RCC 7860 (cell line): ENCODE measurements at places on chromosomes 1 and 21.

GRCh38 chr21:33434770-33435360 lies 31.7 kb downstream of the IFNGR2 start:
- DNase-seq: peak; percentile 74

DNA sequence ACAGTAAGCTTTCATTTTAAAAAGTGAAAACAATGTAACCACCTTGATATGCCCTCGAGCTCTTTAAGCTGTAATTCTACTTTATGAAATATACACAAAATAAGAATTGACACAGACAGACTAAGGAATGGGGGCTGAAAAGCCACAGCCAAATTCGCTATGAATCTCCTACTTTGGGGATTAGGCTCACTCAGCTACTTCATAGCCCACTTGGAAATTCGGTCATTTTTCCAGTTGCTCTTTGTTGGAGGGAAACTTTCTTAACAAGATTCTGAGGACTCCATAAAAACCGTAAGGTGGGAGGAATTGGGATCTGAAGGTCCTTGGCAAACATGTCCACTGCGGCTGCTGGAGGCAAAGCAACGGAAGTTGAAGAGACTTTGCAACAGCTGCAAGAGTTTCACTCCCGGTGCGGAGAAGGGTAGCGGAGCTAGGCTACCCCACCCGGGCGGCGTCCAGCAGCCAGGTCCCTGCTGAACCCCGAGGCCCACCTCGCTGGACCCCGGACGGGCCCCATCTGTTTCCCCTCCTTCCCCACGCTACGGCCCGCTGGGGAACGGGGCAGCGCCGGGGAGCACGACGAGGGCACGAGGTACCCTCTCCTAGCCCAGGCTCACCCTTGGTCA lies 634 bp downstream of the MYCBP start:
- no peak for DNase-seq

DNA sequence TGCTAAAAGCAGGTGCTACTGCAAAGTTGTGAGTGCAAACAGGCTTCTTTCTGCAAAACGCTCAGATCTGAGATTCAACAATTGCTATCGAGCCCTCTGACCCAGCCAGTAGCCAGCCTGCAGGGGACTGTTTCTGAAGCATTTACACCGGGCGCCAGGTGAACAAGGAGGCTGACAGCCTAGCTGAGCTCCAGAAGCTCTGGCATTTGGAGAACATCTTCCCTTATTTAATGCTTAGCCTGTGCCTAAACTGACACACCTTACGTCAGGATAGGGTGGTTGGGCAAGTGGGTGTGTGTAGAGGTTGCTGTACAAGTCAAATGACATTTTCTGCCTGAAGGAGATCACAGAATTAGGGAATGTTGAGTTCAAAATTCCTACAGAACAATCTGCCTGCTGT lies 15.8 kb upstream of the PLA2G2C start:
- no peak for DNase-seq

DNA sequence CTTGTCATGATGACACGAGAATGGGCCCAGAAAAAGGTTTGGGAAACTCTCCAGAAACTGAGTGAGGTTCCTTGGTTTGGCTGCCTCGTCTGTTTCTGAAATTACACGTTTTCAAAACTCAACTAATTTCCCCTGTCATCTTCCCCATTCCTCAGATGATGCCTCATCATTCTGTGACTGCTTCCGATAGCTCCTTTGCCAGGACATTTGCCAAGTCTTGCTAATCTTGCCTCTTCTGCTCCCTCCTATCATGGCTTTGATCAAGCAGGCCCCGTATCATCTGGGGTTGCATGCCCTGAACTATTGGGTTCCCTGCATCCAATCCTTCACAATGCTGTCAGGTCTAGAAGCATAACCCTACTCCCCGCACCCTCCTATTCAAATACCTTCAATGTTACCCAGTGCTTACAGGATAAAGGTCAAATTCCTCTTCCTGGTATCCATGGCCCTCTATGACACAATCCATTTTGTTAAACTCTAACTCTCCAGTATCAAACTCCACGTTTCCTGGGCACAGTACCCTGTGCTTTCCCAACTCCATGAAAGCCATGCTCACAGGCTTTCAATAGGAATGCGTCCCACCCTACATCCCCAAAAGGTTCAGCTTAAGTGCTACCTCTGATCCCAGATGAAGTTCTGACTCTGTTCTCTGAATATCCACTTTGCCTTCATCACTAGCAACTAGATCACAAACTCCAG lies 22.2 kb upstream of the TMEM200B start:
- peak; percentile 83 for DNase-seq

- DNase-seq: no peak
Observed at GRCh38 chr1:20551945-20552727, at the start of gene FAM43B. Gene FAM43B (plus strand): TSS chr1:20552573. CDS start chr1:20552974, 401 bp downstream.

DNA sequence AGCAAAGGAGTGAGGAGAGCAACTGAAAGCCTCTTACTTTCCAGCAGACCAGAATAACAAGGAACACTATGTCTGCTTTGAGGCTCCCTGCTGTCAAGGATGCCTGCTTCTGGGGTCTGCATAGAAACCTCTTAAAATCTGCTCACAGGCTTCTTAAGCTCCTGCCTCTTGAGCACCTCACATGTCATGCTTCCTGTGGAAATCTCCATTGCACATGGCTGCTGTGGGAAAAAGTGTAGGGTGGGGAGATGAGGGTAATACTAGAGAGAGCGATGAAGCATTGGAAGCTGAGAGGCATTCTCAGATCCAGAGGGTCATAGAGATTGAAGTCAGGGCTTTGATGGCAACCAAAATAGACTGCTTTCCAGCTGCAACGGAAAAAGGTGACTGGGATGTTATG lies 6.2 kb upstream of the HLX start:
- no peak for DNase-seq

GRCh38 chr1:89606227-89606980 lies 26.5 kb upstream of the LRRC8C start:
- DNase-seq: no peak

DNA sequence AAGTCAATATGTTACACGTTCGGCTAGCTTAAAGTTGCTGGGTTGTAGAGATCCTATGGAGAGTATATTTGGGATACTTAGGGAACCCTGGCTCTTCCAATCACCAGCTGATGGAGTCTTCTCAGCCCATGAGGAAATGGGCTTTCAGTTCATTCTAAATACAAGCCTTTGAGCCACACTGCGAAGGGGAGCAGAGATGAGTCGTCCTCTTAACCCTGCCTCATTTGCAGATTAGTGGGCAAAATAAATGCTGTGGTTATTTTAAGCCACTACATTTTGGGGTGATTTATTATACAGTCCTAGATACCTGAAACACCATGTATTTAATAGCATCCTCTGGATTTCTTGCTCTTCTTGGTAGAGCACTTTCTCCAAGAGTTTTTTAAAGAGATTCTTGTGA lies 19.0 kb upstream of the VCAM1 start:
- DNase-seq: no peak

DNA sequence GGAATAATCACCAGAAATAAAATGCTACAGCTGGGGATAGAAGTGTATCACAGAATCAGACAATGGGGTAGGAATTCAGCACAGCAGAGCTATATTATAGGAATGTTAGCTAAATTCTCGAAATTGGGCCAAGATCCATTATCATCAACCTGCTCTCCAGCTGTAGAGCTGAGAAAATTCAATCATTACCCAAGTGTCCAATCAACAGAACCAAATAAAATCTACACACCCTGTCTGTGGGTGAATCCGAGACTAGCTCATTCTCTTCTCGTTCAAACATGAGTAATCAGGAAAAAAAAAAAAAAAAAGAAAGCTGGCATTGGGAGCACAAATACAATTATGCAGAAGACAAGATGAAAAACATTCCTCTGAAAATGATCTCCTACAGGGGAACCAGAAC lies 119.2 kb downstream of the CDC7 start:
- no peak for DNase-seq

GRCh38 chr1:5917591-5918274 lies 74.5 kb downstream of the NPHP4 start:
- no peak for DNase-seq

DNA sequence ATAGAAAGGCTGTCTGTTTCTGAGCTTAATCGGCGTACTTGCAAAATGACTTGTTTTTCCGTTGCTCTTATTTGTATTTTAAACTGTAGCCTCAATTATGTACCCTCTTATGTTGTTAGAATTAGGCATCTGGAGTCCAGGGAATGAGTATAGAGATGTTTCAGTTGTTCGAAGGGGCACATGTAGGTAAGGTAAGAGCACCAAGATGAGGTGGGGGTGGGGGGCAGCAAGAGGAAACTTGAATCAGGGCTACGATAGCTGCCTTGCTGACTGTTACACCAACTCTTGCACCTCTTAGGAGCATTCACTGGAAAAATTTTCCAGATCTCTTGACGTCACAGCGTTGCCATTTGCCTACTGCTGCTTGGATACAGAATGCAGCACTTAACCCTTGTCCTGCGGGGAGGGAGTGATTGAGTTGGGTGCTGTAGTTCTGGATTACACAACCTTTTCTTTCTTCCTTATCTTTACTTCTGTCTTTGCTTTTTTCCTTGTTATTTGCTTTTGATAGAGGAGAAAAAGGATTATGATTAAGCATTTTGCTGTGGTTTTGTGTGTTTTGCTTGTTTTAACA lies 3.2 kb downstream of the ATP1B1 start:
- DNase-seq: peak; percentile 91

GRCh38 chr1:31238986-31239613 lies 587 bp downstream of the NKAIN1 start:
- DNase-seq: no peak

DNA sequence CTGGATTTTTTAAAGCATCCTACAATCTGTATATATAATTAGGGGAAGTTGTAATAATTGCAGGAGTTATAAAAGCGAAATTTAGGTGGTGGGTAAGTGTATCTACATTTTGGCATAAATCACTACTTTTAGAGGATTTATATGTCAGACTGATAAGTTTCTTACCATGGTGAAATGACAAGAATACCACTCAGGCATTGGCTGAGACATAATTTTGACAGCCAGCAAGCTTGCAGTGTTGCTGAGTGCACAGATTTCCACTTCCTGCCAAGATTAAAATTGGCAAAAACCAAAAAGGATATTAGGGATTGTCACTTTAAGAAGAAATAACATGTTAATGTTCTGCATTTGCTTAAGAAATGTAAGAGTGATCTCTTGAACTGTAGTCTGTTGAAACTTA lies 28.2 kb downstream of the NFIA start:
- no peak for DNase-seq

GRCh38 chr1:57623039-57623790 lies 199.4 kb upstream of the DAB1 start:
- DNase-seq: no peak

DNA sequence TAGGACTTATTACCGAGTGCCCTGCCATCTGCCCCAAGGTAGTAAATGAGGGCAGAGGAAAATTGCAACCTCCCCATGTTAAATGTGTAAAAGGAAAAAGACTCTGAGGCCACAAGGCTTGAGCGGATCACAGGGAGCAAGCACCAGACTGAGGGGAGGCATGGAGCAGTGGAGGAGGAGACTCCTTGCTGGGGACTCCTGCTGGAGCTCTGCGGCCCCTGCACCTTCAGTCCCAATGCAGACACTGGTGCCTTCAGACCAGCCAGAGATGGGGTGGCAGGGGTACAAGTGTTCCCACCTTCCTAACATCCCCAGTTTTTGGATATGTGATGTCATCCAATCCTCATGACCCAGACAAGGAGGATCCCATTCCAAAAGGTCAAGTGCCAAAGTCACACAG lies 128.4 kb upstream of the NGF start:
- DNase-seq: no peak

DNA sequence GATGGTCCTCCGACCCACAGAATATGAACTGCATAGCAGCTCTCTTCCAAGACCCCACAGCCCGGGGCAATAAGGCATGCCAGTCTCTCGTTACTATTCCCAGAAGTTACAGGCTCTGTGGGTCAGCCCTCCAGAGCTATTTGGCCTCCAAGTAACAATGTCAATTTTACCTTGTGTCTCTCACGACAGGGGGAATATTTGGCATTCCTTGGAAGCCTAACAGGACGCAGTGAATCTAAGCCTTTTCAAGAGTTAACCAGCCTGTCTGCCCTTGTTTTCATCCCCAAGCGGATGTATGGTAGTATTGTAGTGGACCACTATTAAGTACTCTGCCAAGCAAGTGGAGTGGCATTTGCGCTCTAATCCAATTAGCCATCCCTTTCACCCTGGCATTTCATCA lies 24.4 kb upstream of the GNG4 start:
- DNase-seq: no peak

- DNase-seq: no peak
Observed at GRCh38 chr21:39082656-39083376, 100.4 kb downstream of the PSMG1 start.

GRCh38 chr1:55155522-55155921 lies 59.6 kb downstream of the USP24 start:
- no peak for DNase-seq

DNA sequence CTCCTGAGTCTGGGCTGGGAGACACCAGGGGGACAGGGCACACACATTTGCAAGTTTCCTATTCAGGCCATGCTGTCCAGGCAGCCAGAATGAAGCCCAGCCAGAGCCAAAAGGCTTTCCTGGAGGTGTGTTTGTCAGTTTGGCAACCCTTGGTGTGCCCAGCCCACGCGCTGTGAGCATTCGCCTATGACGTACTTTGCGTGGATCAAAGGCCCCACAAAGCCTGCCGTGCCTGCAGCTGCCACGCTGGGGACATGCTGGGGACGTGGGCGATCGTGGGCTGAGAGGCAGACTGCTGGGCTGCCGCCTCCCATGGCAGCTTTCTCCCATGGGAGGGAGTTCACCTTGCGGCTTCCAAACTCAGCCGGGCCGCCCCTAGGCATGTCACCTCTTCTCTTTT lies 57.5 kb downstream of the CD247 start:
- no peak for DNase-seq

GRCh38 chr1:56132520-56132919 lies 446.8 kb downstream of the PLPP3 start:
- DNase-seq: no peak

- no peak for DNase-seq
Observed at GRCh38 chr1:112056354-112056753, 66.9 kb upstream of the KCND3 start.

GRCh38 chr1:106027871-106028270 lies 1028.6 kb upstream of the PRMT6 start:
- DNase-seq: no peak

GRCh38 chr1:12621346-12622335 lies 3.6 kb upstream of the DHRS3 start:
- no peak for DNase-seq

DNA sequence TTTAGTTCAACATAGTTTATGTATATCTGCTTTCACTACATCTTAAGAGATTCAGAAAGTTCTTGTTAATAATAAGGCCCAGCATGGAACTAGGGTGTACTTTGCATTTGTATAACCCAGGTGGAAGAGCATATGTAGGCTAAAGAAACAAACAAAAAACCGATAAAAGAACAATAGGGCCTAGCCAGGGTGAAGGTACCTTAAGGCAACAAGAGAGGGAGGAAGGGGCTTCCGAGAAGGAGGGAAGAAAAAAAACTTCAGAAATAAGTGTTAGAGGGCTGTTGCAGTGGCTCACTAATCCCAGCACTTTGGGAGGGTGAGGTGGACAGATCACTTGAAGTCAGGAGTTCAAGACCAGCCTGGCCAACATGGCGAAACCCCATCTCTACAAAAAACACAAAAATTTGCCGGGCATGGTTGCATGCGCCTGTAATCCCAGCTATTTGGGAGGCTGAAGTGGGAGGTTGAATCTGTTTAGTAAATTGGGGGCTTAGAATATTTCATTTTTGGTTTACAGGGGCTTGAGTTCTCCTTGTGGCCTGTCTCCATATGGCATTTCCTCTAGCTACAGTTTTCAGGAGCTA lies 4.7 kb upstream of the SPATA45 start:
- DNase-seq: no peak

- DNase-seq: no peak
Observed at GRCh38 chr1:59747420-59748024, 67.2 kb upstream of the HOOK1 start.

GRCh38 chr1:155200920-155201319 lies 6.8 kb downstream of the THBS3 start:
- DNase-seq: no peak
